Kasumi-1 (cell line): ENCODE measurements at places on chromosomes 4 and X.

DNA sequence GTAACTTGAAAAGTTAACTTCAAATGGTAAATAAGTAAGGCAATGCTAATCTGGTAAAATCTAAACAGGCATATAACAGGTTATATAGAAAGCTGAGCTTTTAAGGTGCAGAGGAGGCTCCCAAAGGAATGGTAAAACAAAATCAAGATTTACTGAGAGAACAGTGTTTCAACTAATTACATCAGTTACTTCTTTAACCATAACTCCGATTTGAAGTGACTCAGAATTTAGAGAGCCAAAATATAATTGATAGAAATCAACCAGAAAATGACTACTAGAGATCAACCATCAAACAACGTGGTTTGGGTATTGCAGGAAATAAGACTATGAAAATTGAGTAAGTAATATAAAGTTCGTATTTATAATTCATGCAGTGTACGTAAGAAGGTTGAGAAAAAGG is 6.9 kb downstream of the G3BP2 start:
- no peak for DNase-seq

DNA sequence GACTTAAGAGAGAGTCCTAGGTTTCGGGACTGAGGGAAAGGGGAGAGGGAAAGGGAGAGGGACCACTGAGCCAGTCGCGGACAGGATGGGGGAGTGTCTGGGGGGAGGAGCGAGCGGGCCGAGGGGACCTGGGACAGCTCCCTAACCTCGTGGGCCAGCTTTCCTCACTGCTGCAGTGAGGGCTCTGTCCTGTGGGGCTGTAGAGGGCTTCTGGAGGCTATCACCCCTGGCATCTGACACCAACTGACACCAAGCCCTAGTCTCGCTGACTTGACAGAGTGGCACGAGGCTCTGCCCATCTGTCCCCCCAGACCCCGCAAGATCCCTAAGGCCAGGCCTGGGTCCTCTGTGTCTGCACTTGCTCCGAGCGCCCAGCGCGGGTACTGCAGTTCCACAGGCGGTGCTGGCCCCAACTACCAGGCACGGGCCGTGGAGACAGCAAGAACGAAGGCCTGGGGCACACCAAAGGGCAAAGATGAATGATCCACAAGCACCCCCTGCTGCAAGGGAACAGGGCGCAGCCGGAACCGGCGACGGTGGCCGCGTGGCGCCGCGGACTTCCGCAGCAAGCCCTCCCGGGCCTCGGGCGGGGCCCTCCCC is 465 bp downstream of the HAUS7 start:
- peak; percentile 31 for DNase-seq

GRCh38 chrX:65695849-65696449 is 28.5 kb downstream of the MSN start:
- DNase-seq = no peak

GRCh38 chr4:19241895-19242294 is 1009.8 kb upstream of the SLIT2 start:
- no peak for DNase-seq

DNA sequence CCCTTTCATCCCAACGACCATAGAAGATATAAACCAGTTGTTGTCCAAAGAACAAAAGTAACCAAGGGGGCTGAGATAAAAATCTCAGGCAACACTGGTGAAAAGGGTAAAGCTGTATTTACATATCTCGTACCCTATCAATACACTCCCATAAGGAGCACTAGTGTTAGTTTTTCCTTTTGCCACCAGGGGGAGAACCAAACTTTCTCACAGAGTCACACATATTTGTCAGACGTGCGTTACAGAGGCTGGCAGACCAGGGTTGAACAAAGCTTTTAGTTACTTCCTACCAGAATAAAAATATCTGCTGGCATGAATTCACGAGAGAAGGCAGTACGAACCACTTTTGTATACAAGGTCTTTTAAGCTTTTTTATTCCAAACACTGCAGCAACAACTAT is 88.3 kb downstream of the AMELX start:
- peak; percentile 65 for DNase-seq

GRCh38 chrX:10433296-10433965 is 187.0 kb downstream of the MID1 start:
- no peak for DNase-seq

DNA sequence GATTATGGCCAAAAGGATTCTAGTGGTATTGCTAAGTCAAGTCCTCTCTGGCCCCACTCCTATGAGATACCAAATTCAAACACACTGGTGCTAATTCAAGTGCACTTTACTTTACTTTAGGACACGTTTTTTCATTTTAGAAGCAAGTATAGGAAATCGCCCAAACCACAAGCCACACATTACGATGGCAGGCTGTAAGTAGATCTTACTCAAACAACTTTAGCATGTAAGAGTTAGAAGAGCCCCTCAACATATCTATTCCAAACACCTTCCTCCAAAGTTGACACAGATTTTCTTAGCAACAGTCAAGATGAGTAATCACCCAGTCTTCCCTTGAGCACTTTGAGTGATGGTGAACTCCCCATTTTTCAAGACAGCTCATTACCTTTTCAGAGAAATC is 43.6 kb downstream of the DRD5 start:
- peak; percentile 2 for DNase-seq
